Stimulated activated naive CD4-positive, alpha-beta T cell (primary cell): ENCODE measurements at places on chromosomes 5 and 9.

- no peak for DNase-seq
Observed at GRCh38 chr9:4061717-4062116, 238.2 kb downstream of the GLIS3 start.

GRCh38 chr9:125600194-125600593, 106.8 kb downstream of the MAPKAP1 start:
- DNase-seq, result no peak

- DNase-seq, result no peak
Observed at GRCh38 chr9:108053555-108054061, 564.0 kb upstream of the KLF4 start.

DNA sequence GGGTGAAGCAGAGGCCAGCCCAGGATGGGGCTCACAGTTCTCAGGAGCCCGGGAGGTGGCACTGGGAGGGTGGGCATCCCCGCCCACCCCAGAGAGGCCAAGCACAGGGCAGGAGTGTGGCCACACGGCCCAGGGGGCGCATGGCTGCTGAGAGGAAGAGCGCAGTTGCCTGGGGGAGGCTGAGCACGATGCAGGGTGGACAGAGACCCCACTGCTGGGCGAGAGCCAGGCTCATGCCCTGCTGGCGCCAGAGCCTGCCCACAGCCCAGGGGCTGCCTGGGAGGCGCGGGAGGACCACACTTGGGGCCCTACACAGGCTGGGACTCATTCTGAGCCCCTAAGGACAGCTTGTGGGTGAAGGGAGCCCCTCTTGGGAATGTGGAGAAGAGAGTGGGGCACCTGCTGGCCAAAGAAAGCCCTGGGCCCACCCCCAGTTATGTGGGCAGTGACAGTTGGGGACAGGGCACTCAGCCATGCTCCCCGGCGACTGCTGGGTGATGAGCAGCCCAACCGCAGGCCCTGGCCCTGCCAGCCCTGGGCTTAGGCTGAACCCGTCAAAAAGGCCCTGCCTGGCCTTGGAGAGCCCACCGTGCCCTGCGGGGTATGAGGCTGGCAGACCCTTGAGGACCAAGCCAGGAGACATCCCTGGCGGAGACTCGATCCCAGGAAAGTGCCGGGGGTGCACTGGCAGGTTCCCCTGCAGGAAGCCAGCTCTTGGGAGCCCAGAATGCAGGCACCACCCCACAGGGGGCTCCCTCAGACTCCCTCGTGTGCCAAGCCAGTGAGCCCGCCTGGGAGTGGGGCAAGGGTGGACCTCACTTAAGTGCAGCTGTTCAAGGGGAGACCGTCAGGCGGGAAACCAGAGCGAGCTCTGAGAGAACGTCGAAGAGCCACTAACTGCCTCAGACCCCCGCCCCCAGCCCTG, 21.6 kb upstream of the CAMSAP1 start:
- DNase-seq, result no peak

GRCh38 chr9:134181648-134182034, 17.3 kb upstream of the RNU6ATAC start:
- DNase-seq, result no peak
